ENCODE measurements at places on chromosomes 4 and X.

DNA sequence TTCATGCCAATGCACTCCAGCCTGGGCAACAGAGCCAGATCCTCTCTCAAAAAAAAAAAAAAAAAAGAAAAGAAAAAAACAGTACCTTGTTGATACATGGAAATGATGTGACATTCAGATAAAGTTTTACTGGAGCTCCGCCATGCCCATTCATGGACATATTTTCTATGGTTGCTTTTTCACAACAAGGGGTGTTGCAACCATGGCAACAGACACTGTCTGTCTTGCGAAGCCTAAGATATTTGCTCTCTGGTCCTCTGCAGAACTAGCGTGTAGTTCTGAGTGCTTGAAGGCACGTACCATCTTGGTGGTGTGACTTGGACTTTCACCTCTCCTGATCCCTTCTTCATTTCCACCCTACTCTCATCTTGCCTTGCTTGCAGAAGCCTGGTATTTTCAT is 53.2 kb downstream of the TBL1X start:
- DNase-seq = no peak

DNA sequence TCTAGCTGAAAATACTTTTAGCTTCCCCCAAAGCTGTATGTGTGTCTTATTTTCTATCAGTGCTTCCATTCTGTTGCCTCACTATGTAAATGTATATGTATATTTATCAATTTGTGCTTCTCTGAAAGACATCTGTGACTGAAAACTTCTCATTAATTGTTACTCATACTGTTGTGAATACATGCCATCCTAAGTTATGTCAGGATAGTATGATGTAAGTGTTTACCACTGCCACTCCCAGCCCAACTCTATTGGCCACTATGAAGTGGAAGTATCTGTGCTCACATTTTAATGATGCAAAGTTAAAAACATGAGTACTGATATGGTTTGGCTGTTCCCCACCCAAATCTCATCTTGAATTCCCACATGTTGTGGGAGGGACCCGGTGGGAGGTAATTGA is 24.4 kb downstream of the GATB start:
- no peak for DNase-seq

- peak; percentile 36 for DNase-seq
These were observed 28.7 kb upstream of the STOX2 start for GRCh38 chr4:183876268-183876934.

- DNase-seq = no peak
These were observed 14.9 kb upstream of the NXF3 start for GRCh38 chrX:103107836-103108235.

GRCh38 chrX:25663701-25664100 is 474.4 kb upstream of the MAGEB18 start:
- no peak for DNase-seq

DNA sequence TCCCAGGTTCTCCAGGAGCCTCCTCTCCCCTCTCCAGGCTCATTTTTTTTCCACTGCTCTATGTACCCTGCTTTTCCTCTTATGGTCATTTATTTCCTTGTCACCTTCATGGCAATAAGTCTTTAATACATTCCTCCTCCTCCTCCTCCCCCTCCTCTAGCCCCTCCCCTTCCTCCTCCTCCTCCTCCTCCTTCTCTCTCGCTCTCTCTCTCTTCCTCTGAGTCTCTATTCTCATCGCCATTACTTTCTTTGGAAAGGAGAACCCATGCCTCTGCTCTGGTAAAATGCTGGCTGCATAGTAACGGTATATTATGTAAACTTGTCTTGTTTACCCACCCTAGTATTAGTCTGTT is 35.7 kb downstream of the ARHGAP24 start:
- no peak for DNase-seq

DNA sequence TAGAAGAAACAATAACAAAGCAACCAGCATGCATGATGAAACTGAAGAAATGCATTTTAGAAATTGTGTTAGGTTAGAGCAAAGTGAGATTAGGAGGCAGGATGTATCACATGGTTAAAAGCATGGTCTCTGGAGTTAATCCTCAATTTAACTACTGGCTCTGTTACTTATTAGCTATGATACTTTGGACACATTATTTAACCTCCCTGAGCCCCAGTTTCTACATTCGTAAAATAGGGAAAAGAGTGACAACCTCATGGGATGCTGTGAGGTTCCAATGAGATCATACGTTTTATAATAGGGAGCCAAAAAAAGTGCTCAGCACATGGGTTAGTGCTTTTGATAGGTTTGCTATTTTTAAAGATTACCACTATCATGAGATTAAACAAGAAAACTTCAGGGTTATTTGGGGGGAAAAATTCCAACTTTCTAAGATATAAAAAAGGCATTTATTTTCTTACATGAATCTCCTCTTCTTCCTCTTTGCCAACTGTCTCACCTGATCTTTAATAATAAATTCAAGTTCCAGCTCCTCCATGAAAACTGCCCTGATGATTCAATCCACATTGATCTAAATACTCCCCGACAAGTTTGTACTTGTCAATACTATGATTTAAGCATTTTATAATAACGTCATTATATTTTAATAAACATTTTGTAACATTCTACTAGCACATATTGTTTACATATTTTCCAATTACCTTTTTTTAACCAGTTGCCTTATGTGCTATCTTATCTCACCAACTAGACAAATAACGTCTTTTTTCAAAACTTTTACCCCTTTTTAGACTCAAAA is 4.6 kb downstream of the SEC31A start:
- DNase-seq = no peak

DNA sequence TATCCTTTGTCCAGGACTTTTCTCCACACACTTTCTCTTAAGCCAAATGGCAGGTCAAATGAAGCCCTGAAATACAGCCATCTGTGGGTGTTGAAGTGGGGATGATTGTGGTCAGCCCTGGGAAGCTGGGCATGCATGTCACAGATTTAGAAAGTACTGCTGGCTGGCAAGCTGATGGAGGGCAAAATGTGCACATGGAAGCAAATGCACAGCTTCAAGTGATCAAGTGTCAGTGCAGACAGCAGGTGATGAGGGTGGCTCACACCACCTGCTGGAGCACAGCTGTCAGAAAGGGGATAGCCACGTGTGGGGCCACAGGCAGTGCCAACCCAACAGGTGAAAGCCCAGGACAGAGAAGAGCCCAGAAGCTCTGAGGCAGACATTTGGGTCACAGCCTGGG is 40.3 kb upstream of the ATXN3L start:
- DNase-seq = no peak

GRCh38 chr4:185566972-185567371 is 31.7 kb upstream of the PDLIM3 start:
- DNase-seq = no peak

DNA sequence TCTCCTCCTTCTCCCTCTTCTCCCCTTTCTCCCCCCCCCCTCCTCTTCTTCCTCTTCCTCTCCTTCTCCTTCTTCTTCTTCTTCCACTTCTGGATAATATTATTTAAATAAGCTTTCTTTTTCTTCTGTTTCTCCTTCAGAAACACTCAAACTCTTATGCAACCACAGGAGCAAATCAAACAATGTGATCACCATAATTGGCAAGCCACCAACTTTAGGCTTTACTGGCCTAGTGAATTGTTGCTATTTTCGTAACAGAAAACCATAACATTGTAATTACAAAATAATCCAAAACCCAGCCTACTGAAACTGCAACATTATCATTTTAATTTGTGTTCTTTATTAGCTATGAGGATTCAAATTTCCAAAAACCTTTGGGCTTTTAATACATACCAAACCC is 14.3 kb downstream of the DCAF8L1 start:
- no peak for DNase-seq

- DNase-seq = no peak
These were observed 1467.4 kb downstream of the RAPGEF2 start for GRCh38 chr4:160570271-160570670.

- DNase-seq = no peak
These were observed 6.4 kb upstream of the DCUN1D4 start for GRCh38 chr4:51836549-51836948.

- no peak for DNase-seq
These were observed 6.8 kb downstream of the AKAP17A start for GRCh38 chrX:1598021-1598875.

- no peak for DNase-seq
These were observed 908.1 kb downstream of the CCSER1 start for GRCh38 chr4:91035276-91035675.

Data from NCI-H2081 treated with DMSO at 0.1 percent for 48 hours (cell line).